ENCODE measurements at places on chromosomes 3 and 15.

DNA sequence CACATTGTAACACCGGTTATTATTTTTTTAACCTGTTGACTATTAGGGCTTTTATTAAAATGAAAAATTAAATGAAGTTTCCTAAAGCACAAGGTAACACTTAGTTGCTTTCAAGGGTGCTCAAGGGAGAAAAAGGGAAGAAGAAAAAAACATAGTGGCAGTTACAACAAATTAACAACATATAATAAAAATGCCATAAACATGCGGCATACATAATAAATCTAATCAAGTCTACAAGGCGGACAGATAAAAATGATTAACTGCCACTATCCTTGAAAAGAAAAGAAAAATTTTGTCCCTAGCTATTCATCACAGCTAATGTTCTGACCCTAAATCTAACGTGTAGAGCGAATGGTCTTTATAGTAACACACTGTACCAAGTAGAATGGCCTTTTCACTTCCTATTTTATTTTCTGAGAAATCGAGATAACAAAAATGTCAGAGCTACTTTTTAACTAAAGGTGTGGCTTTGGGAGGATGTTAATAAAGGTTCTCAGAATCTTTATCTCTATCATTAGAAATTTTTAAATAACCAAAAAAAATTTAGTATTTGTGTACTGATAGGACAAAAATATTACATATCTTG, 194.9 kb downstream of the FOXP1 start:
- no peak for DNase-seq

GRCh38 chr15:93129702-93130488, 40.9 kb upstream of the RGMA start:
- DNase-seq: no peak

DNA sequence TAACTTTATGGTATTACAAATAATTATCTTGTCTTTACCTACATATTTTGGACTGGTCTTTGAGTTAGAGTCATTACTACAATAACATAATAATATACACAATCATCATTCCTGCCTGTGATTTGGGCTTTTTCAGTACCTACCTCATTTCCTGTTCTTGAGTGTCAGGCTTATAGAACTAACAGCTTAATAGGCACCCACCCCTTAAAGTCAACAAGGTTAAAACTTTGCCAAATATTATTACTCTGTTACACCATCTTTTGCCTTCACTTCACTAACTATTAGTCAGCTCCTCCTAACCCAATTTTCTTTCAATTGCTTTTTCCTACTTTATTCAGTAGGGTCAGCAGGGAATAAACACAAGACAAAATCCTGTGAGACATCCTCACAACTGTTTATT, 488.7 kb upstream of the AGTR1 start:
- no peak for DNase-seq

DNA sequence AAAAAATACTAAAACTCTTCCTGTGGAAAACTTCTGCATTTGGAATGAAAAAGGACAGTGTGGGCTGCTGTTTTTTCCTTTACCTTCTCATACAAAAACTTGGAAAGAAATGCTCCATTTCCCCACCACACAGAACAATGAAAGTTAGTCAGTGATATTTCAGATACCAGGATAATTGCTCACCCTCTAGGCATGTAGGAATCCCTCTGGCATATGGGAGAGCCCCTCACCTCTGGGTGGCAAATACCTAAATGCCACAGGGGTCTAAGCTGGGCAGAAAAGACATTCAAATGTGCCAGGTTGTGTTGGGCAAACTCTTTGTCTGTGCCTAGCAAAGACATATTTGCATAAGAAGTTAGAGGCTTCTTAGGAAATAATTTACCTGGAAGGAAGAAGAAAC, 560.3 kb upstream of the NR2F2 start:
- no peak for DNase-seq

DNA sequence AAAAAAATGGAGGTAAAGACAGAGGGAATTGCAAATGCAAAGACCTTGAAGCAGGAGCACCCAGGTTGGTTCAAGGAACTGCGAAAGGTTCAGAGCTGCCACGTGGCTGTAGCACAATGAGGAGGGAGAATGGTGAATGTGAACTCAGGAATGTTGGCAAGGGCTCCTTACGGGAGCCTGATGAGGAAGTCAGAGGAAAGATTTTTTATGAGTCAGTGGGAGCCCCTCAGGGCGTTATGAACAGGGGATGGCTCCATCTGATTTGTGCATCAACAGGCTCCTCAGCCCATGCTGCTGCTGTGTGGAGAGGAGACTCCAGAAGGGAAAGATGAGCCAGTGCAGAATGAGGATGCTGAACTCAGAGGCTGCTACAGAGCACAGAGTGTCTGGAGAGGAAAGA, 194.4 kb downstream of the ARRDC4 start:
- DNase-seq: no peak

DNA sequence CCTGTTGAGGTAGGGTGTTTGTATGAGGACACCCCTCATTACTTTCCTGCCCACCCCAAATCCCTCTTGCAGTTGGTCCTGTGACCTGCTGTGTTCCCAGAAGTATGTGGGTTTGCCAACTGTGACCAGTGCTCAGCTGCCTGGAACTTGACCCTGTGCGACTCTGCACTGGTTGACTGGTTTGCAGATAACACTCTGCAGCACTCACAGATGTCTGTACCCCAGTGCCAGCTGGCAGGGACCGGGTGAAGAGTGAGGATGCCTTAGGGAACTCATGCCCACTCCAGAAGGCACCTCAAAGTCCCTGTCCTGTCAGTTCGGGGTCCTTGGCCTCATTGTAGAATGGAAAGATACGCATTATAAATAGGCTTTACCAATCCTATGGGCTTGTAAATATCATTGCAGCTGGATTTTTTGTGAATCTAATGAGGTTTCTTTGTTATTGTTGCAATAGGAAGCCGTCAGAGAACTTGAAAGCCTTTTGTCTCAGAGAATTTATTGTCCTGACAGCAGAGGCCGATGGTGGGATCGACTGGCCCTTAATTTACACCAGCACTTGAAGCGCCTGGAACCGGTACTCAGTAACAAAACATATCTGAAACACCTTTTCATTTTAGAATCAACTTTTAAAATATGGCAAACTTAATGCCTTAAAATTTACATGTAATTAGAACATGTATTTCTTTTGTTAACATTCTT, 18.2 kb downstream of the FAN1 start:
- no peak for DNase-seq

- no peak for DNase-seq
Observed at GRCh38 chr15:78727561-78727960, 83.7 kb downstream of the ADAMTS7 start.

- no peak for DNase-seq
Observed at GRCh38 chr3:32815841-32816438, 1.9 kb upstream of the TRIM71 start.

- no peak for DNase-seq
Observed at GRCh38 chr3:104367000-104367399, 999.7 kb upstream of the ALCAM start.

DNA sequence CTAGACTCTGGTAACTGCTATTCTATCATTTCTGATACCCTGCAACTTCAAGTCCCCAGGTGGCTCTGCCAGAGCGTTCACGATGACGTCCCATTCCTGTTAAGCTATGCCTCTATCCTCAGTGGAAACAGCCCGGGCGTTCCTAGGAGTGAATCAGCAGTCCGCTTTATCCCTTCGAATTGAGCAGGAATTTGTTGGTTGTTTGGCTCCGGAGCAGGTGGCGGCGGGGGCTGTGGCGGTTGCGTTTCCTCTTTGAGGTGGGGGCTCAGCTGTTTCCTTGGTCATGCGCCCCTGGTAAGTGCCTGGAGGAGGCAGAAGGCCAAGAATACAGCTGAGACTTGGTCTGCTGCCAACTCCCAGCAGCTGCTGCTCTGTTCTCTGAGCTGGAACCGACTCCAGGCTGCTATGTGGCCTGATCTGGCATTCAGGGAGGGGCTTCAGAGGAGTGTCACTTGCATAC, 25.2 kb downstream of the ARPP21 start:
- DNase-seq: no peak

DNA sequence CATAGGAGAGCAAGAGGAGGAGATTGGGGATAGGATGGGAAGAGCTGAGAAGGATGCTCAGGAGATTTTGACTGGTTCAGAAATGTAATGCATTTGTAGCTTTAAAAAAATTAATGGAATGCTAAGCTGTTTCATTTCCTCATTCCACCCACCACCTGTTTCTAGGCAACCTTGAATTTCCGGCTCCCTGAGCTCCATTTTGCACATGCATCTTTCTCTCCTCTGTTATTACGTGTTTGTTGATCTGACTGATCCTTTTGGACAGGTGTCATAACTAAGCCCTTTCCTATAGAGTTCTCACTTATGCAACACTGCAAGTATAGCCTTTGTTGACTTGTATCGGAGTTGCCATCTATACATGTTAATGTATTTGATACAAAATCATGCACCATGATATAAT, 4.3 kb downstream of the TMPRSS7 start:
- DNase-seq: no peak

- DNase-seq: no peak
Observed at GRCh38 chr3:16048435-16049318, 125.8 kb upstream of the GALNT15 start.

GRCh38 chr3:14583548-14584091, 43.5 kb upstream of the GRIP2 start:
- no peak for DNase-seq

GRCh38 chr3:13019243-13020095, 53.8 kb downstream of the IQSEC1 start:
- no peak for DNase-seq

DNA sequence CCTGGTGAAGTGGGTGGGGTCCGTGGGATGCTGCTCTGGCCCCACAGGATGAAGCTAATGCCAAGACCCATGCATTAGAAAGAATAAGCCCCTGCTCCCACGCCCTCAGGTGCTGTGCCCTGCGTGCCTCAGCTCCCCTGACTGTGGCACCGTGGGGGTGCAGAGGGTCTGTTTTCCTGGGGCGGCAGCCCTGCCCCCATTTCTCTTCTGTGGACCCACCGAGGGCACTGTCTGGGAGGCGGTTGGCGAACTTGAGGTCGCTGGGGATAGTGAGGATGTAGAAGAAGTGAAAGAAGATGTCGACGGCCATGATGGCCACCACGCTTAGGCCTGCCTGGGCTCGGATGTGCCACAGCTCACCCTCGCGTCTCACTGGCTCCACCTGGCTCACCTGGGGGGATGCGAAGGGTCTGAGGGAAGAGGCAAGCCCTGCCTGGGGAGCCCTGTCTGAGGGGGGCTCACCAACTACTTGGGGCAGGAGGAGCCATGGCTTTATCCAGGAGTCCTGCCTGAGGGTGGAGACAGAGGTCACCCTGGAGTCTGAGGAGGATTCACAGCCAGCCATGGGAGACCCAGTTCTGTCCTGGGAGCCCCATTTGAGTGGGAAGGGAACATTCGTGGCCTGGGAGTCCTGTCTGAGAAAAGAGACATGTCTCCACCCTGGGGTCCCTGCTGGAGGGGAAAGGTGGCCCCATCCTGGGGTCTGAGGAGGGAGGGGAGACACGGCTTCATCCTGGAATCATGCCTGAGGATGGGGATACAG, 5.1 kb downstream of the HHATL start:
- no peak for DNase-seq

- no peak for DNase-seq
Observed at GRCh38 chr3:56916716-56917360, 115.1 kb upstream of the ARHGEF3 start.

DNA sequence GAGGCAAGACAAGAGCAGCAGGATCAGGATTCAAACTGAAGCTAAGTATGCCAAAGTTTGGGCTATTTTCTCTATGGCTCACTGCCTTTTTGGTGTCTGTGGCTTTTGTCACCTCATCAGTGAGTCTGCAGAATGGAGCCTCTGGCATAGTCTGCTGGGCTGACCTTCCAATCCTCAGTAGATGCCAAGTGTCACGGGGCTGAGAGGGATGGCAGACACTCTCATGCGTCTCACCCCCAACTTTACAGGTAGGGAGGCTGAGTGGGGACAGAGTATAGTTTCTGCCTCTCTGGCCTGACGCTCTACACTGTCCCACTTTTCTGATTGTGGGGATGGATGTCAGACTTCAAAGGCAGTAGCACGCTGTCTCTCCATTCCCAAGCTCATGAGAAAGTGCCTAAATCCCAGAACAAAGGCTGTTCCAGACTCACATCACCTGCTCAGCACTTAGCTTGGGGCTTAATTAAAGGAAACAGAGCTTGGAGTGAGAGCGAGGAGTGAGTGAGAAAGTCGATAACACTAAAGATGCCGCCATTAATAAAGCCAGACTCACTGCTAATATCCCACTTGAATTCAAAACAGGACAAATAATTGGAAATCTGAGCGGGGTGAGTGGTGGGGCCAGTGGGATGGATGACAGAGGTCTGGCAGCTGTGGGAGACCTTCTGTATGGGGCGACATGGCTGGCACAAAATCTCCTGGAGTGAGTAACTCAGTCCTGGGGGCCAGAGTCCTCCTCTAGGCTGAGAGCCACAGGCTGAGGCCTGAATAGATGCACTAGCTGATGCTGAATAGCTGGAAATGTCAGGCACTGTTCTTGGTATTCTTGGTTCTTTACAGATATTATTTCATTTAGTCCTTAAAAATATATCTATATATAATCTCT, 78.4 kb upstream of the MRPS22 start:
- no peak for DNase-seq

DNA sequence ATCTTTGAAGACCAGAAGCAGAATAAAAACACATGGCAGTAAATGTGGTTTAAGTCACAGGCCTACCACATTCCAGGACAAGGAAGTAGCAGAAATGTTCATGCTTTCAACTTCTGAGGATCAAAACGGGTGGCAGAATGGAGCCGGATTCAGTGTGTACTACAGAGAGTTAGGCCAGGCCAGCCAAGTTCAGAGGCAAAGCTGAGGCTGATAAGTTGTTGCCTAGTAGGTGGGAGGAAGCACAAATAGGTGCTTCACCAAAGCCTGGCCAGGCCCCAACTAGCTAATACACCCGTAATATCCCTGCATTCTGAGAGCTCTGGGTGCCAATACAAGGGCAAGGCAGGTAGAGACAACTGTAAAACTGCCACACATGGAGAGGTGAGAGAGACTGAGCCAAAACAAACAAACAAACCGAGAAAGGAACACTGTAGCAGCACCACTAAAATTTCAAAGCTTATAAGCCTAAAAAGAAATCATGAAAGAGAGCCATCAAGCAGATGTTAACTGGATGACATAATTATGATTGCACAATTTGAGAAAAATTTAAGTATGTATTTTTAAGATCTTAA, 156.4 kb upstream of the CBLB start:
- no peak for DNase-seq

GRCh38 chr3:188734395-188734794, 437.4 kb upstream of the TPRG1 start:
- no peak for DNase-seq

- peak; percentile 26 for DNase-seq
Observed at GRCh38 chr3:52291508-52292181, 4.0 kb downstream of the GLYCTK start.

DNA sequence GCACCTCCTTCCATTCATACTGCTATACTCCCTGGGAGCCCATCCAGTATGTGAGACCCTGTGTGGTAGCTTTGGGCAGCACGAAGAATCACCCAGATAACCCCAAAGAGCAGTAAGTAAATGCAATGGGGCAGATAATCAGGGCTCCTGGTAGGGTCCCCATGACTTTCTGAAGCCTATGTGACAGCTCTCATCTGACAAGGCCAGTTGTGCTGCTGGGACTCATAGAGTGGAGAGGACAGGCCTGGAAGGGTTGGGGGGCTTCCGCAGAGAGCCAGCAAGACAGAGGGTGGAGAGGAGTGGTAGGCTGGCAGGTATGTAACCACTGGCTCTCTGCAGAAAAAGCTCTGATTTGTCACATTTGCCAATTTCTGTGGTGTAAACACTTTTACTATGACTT, 3.2 kb upstream of the SLC6A20 start:
- DNase-seq: no peak

- no peak for DNase-seq
Observed at GRCh38 chr15:69855258-69856000, 242.3 kb downstream of the TLE3 start.

GRCh38 chr3:37586280-37586679, 275.4 kb upstream of the CTDSPL start:
- DNase-seq: no peak

- DNase-seq: no peak
Observed at GRCh38 chr3:139751789-139752188, 74.0 kb upstream of the NMNAT3 start.
